ENCODE measurements at places on chromosomes 3 and 15. TPM values are rescaled to one million over a fixed set of nuclear protein-coding genes. Genes with fewer than 3 reads are reported as not detected.

Gene SLC28A2
- total RNA-seq: not detected

Gene CCRL2
- total RNA-seq: not detected

Gene ACKR4
- 1.1 TPM for total RNA-seq

Gene CLSTN2
- not detected for total RNA-seq

Gene PLIN1
- not detected for total RNA-seq

Gene MYH15
- total RNA-seq: 0.30 TPM

Gene GRK7
- not detected for total RNA-seq

Gene POU1F1
- not detected for total RNA-seq

Gene THSD4
- total RNA-seq: 36.7 TPM

Gene FAM240A
- total RNA-seq: not detected

Gene MYO1E
- 120 TPM for total RNA-seq

Gene SERP1
- total RNA-seq: 115 TPM

Gene DLEC1
- total RNA-seq: 0.11 TPM

Measured in HFFc6 (cell line).